ENCODE measurements at places on chromosomes 5 and 9.

- DNase-seq, result no peak
These were observed 15.2 kb downstream of the FBXL7 start for GRCh38 chr5:15515229-15515628.

DNA sequence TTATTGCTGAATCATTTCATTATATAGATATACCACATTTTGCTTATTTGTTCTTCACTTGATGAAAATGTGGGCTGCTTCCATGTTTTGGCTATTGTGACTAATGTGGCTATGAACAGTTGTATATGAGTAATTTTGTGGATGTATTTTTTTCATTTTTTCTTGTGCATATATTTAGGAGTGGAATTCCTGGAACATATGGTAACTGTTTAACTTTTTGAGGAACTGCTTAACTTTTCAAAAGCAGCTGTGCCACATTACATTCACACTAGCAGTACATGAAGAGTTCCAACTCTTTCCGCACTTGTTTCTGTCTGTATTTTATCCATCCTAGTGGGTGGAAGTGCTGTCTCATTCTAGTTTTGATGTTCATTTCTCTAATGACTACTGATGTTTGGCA lies 67.8 kb downstream of the JAK2 start:
- DNase-seq, result no peak

- DNase-seq, result no peak
These were observed 198.7 kb upstream of the KLF9 start for GRCh38 chr9:70613024-70613768.

DNA sequence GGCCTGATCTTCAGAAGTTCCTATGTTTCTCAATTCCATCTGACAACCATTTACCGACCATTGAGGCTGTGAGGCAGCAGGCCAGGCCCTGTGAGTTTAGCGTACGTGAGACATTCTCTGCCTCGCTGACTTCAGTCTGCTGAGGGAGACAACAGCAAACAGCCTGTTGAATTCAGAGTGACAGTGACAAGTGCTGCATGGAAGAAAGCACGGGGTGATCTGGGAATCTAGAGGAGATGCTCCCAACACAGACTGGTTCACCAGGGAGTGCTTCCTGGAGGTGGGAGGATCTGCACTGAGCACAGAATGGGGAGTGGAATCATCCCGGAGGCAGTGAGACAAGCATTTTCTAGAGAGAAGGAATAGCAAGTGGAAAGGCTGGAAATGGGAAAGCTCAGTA lies 10.0 kb upstream of the DDX41 start:
- DNase-seq, result no peak

All from cortex of kidney (tissue), 1 donor.